Renal cortical epithelial cell (primary cell): ENCODE measurements at places on chromosomes 11 and 22. TPM values are rescaled to one million over a fixed set of nuclear protein-coding genes. Genes with fewer than 3 reads are reported as not detected.

PKP3 gene
- 1.7 and 13.7 TPM in 2 replicates for total RNA-seq

KRTAP5-11 gene
- not detected in 2 replicates for total RNA-seq

TANGO2 gene
- 34.9 and 56.3 TPM in 2 replicates for total RNA-seq

POTEH gene
- total RNA-seq = not detected in 2 replicates

LMNTD2 gene
- 0.69 and 1.7 TPM in 2 replicates for total RNA-seq

EXPH5 gene
- 6.7 and 9.9 TPM in 2 replicates for total RNA-seq

IL17REL gene
- total RNA-seq = not detected in 2 replicates

TYMP gene
- total RNA-seq = 55.0 and 68.8 TPM in 2 replicates

CFAP68 gene
- total RNA-seq = 7.6 and 20.1 TPM in 2 replicates

GGTLC3 gene
- not detected in 2 replicates for total RNA-seq

CDCA5 gene
- 1.1 and 5.9 TPM in 2 replicates for total RNA-seq

GUCY1A2 gene
- 0.17 and 0.99 TPM in 2 replicates for total RNA-seq

TBC1D10A gene
- total RNA-seq = 21.4 and 23.6 TPM in 2 replicates

DCDC1 gene
- total RNA-seq = 0.35 and 6.8 TPM in 2 replicates

SORL1 gene
- total RNA-seq = 3.1 and 4.3 TPM in 2 replicates

GRM5 gene
- total RNA-seq = under 0.01 and 0.15 TPM in 2 replicates

RBMXL2 gene
- total RNA-seq = not detected in 2 replicates

APOBEC3H gene
- total RNA-seq = 0.65 and 0.87 TPM in 2 replicates

POU2AF2 gene
- not detected in 2 replicates for total RNA-seq

CSRP3 gene
- not detected in 2 replicates for total RNA-seq

GALNT18 gene
- total RNA-seq = 15.6 and 18.4 TPM in 2 replicates

PLAAT5 gene
- total RNA-seq = 0.40 TPM in 1 of 2 replicates, not detected in the other

RIMBP3B gene
- 0.05 TPM in 1 of 2 replicates, not detected in the other for total RNA-seq

OR8A1 gene
- not detected in 2 replicates for total RNA-seq

C1QTNF5 gene
- 5.6 and 15.7 TPM in 2 replicates for total RNA-seq

MRGPRX4 gene
- not detected in 2 replicates for total RNA-seq

CBLIF gene
- not detected in 2 replicates for total RNA-seq

DENND6B gene
- total RNA-seq = 2.4 and 11.9 TPM in 2 replicates

P2RX3 gene
- total RNA-seq = not detected in 2 replicates

OR4D10 gene
- not detected in 2 replicates for total RNA-seq

MICALL1 gene
- 35.9 and 65.0 TPM in 2 replicates for total RNA-seq
